RPMI7951 (cell line): ENCODE measurements at places on chromosomes 5 and 9. TPM values are rescaled to one million over a fixed set of nuclear protein-coding genes. Genes with fewer than 3 reads are reported as not detected.

The IFNA16 gene
- total RNA-seq: not detected in 2 replicates

The DMRT3 gene
- total RNA-seq: not detected in 2 replicates

The ENTREP1 gene
- total RNA-seq: 0.10 TPM in 1 of 2 replicates, not detected in the other

The IRGM gene
- total RNA-seq: not detected in 2 replicates

GRCh38 chr5:44833249-44833648 lies 24.5 kb downstream of the MRPS30 start:
- DNase-seq: no peak

GRCh38 chr9:71120501-71121247 lies 747 bp downstream of the TRPM3 start:
- DNase-seq: no peak

DNA sequence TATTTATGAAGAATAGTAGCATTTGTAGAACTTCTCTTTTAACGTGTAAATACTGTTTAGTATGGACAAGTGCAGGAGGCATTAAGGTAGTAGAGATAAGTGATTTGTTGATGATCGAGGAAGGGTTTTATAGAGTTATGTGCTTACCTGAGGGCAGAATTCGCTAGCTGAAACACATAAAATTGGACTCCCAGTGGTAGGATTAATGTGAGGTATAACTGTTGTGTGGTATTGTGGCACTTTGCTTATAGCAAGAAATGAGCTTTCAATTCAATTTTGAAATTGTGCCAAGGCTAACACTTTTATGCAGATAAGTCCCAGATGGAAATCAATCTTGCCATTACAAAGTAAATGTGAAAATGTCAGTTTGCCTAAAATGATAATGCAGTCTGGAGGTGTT lies 1.2 kb downstream of the AP3S1 start:
- DNase-seq: no peak

GRCh38 chr9:133604856-133605255 lies 4.3 kb downstream of the FAM163B start:
- no peak for DNase-seq
